ENCODE measurements at places on chromosomes 6 and 20. TPM values are rescaled to one million over a fixed set of nuclear protein-coding genes. Genes with fewer than 3 reads are reported as not detected.

The LBP gene
- 1.2 TPM for total RNA-seq

The MARCKS gene
- 12.4 TPM for total RNA-seq

The STMND1 gene
- total RNA-seq = not detected

The RHAG gene
- 0.09 TPM for total RNA-seq

The PTGIS gene
- 0.02 TPM for total RNA-seq

The HLA-F gene
- total RNA-seq = 4.3 TPM

The MACROD2 gene
- total RNA-seq = 0.74 TPM

The KCNB1 gene
- total RNA-seq = 4.3 TPM

The SYCP2L gene
- total RNA-seq = 2.0 TPM

The SLC35F1 gene
- total RNA-seq = 0.06 TPM

The PKHD1 gene
- not detected for total RNA-seq

The RIPK1 gene
- total RNA-seq = 12.6 TPM

The FRK gene
- 2.4 TPM for total RNA-seq

The UNC93A gene
- total RNA-seq = not detected

The HIVEP1 gene
- total RNA-seq = 9.1 TPM

The SEC63 gene
- total RNA-seq = 21.8 TPM

The KHDRBS2 gene
- not detected for total RNA-seq

The MAPK13 gene
- 0.79 TPM for total RNA-seq

The RBM24 gene
- total RNA-seq = 9.3 TPM

The TMC2 gene
- not detected for total RNA-seq

The GNAS-AS1 gene
- total RNA-seq = not detected

The CDKN1A gene
- total RNA-seq = 369 TPM

The SLC44A4 gene
- not detected for total RNA-seq
